ENCODE measurements at places on chromosomes 7 and 10.

GRCh38 chr7:114842551-114843065 is 79.3 kb upstream of the MDFIC start:
- no peak for DNase-seq

DNA sequence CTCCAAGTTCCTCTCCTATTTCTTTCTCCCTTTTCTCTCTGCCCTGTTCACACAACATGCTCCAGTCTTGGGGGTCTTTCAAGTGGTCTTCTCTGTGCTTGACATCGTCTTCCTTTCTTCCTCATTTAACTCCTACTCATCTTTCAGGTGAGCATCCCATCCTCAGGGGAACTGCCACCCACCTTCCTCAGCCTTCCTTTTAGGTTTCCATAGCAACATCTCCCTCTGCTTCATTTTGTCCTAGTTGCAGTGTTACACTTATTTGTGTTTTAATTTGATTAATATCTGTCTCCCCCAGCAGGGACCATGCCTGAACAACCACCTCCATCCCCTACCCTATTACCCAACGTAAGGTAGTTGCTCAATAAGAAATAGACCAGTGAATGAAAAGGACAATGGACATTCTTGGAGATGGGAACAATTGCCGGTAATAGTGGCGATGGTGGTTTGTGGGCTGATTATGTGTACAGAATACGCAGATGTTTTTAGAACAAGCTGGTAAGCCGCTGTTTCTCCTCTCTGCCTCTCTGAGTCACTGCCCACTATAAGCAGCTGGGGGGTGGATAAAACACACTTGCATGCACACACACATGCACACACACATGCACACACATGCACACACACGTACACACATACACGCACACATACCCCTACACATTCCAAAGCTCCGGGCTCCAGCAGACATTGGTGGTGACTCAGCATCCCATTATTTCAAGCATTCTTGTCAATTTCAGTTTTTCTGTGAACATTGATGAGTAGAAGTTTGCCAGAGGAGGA is 251.6 kb downstream of the GATA3 start:
- DNase-seq = no peak

- DNase-seq = no peak
These were observed 13.6 kb upstream of the STAMBPL1 start for GRCh38 chr10:88866454-88866853.

GRCh38 chr7:13093160-13093559 is 405.7 kb downstream of the ARL4A start:
- DNase-seq = no peak

DNA sequence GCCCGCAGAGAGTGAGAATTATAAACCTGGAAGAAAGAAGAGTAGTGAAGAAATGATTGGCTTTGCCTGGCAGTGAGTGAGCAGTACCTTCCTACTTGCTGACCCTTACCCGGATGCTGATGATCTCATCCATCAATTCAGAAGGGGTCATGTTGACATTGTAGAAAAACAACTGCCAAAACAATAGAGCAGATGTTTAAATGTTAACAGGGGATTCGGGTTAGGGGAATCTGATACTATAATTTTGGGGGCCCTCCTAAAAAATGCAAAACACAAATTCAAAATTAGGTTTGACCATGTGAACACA is 78.1 kb downstream of the MYOF start:
- DNase-seq = no peak

GRCh38 chr7:149772241-149772955 is 990 bp downstream of the ZNF467 start:
- no peak for DNase-seq

DNA sequence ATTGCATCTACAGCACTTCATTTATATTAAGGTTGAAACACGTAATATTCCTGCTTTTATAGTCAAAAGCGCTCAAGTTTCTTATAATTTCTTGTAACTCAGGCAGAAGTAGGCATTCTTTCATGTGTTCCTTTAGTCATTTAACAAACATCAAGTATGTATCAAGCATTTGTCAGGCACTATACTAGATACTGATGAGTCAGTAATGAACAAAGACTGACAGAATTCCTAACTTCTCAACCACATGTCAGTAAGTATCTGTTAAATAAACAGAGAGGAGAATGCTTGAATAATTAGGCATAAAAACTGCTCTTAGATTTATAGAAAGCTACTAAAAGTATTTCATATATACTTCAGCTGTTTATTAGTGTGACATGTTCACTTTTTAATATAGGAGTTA is 9.9 kb downstream of the CRPPA start:
- DNase-seq = no peak

DNA sequence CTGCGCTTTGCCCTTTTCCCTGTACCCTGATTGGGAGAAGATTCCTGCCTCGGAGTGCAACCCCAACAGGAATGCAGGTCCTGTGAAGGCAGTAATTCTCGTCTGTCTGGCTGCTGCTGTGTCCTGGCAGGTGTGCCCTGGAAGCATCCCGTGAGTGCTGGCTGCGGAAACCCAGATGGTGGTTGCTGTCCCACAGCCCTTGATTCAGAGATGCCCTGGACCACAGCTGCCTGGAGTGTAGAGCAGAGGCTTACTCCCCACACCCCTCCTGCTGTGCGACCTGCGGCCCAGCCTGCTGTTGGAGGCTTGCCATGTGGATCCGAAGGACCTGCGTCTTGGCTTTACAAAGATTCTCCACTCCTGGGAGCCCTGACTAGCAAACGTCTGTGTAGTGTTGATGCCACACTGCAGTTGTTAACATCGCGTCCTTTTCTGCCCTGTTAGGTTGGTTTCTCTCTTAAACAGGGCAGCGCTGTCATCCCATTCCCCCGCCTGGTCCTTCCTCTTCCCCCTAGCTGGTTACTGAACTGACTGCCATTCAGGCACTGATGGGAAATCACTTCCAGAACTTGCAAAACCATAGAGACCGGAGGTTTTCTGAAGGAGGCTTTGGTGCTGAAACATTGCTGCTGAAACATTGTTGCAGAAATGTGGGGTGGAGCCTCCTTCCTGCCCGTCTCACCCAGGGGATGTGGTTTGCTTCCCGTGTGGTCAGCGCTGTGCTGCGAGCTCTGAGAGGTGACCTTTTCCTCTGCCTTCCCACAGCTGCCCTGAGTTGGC is 53.3 kb downstream of the DNAJB6 start:
- no peak for DNase-seq

GRCh38 chr7:66265566-66265965 is 60.4 kb downstream of the TPST1 start:
- no peak for DNase-seq

- no peak for DNase-seq
These were observed 45.8 kb upstream of the SRRM3 start for GRCh38 chr7:76155938-76156337.

- DNase-seq = no peak
These were observed 676.4 kb upstream of the NRP1 start for GRCh38 chr10:34010891-34011290.

- DNase-seq = no peak
These were observed 586.0 kb upstream of the MBL2 start for GRCh38 chr10:53358536-53358935.

DNA sequence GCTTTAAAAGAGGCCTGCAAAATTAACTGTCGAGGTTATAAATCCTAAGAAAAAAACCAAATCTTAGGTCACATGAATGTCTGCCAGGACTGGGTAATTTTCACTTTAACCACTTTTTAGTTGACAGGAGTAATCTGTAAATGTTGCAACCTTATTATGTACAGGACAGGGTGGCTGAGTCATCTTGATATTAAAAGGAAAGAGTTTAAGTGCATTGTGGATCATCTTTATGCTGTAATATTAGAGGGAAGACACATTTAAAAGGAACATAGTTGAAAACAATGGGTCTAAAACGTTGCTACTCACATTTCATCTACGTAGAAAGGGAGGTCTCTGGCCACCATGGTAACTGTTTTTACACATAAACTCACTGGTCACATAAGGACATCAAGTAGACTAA is 115.5 kb downstream of the LSMEM1 start:
- DNase-seq = no peak

GRCh38 chr10:48599830-48600134 is 5.1 kb downstream of the ARHGAP22 start:
- no peak for DNase-seq

DNA sequence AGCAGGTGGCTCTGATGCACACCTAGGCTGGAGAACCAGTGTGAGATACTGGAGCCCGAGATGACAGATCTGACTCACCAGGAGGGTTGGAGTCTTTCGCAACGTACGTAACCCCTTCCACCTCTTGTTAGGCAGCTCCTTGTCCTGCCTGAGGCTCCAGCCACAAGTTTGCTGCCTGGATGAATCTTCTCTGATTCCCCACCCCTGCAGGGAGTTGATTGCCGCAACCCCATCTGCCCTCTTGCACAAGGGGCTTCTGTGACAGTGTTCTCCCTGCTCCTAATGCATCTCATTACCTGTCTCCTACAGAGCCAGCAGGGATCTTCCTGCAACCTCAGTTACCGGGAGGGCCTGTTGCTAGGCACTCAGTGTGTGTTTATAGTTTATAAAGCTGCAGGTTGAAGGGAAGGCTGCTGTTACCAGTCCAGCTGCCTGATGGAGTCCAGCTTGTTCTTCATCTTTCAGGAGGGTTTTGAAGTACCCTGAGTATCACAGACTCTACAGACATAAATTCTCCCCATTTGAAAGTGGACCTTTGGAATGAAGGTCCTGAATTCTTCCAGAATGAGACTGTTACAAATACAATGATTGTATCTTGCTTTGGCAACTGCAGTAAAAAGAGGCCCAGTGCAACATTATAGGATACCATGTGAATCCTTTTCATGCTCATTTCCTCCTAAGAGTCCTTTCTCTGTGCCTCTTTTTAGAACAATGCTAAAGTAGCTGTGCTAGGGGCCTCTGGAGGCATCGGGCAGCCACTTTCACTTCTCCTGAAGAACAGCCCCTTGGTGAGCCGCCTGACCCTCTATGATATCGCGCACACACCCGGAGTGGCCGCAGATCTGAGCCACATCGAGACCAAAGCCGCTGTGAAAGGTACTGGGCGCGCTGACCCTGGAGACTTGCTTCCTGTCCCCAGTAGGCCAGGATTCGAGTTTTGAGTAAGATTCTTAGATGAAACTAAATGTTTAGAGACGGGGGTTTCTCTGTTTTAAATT is 6.5 kb downstream of the MDH2 start:
- DNase-seq = no peak

- no peak for DNase-seq
These were observed 66.2 kb downstream of the CTBP2 start for GRCh38 chr10:125093974-125094705.

GRCh38 chr10:126252884-126253610 is 135.2 kb downstream of the ADAM12 start:
- peak; percentile 99 for DNase-seq

GRCh38 chr10:109899356-109900331 is 23.7 kb downstream of the XPNPEP1 start:
- DNase-seq = no peak

- DNase-seq = no peak
These were observed 23.9 kb upstream of the AGFG2 start for GRCh38 chr7:100515072-100515532.

DNA sequence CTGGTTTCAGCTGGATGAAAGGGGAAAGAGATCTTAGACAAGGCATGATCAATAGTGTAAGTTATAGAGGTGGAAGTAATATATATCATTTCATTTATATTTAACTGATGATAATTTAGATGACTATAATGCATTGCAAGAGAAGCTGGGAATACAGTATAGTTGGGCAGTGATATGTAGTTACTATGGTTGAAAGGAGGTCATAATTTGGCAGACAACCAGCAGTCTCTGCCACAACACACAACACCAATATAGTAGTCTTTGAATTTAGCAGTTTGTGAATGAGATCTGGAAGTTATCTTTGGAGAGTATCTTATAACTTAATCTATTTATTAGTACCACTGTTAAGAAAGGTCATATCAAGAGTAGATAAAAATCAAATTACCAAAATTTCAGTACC is 39.9 kb downstream of the TAX1BP1 start:
- DNase-seq = no peak

- DNase-seq = no peak
These were observed 213.4 kb upstream of the CDC14C start for GRCh38 chr7:48710995-48711394.

GRCh38 chr10:91022390-91022789 is 101.5 kb upstream of the ANKRD1 start:
- no peak for DNase-seq

- DNase-seq = peak; percentile 28
These were observed 75.6 kb upstream of the GPR22 start for GRCh38 chr7:107394276-107394675.

DNA sequence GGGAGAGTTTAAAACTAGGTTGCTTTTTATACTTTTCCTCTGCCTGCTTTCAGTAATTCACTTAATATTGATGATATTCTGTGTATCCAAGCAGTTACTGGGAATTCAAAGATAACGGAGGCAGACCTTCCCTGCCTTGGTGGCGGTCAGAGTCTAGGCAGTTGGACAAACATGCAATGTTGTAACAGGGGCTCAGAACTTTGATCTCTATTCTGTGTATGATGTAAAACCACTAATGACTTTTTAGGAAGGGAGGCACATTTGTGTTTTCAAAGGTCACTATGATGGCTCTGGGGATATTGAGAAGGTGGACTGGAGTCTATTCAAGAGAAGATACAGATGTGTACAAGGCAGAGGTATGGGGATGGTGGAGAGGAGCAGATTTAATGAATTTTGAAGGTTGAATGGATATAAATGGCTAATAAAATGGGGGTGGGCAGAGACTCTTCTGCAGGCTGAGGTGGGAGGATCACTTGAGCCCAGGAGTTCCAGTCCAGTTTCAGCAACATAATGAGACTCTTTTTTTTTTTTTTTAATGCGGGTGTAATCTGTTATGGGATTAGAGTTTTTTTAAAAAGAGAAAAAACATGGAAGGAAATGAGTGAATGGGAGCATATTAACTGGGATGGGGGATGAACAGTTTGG is 5.7 kb upstream of the PON2 start:
- DNase-seq = no peak

GRCh38 chr7:5217851-5218331 is 27.9 kb downstream of the WIPI2 start:
- no peak for DNase-seq

DNA sequence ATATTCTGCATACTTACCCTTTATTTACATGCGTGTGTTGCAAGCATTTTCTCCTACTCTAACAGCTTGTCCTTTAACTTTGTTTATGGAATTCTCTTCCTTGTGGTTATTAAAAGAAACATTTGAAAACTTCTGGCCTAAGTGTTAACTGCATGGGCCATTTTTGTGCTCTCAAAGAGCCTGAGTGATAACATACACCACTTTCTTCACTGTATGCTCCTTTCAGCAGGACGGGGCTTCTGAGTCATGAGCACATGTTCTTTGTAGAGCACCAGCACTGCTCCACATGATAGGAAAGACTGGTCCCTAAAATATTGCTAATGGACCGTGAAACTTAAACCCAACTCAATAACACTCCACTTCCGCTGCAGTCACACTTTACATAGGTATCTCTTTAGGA is 1093.6 kb upstream of the GHITM start:
- no peak for DNase-seq

Data from AG04449 (cell line).